ENCODE measurements at places on chromosomes 1 and 21. TPM values are rescaled to one million over a fixed set of nuclear protein-coding genes. Genes with fewer than 3 reads are reported as not detected.

Gene CITED4
- 8.3 TPM for total RNA-seq

Gene CATSPERE
- 0.25 TPM for total RNA-seq

Gene SPRR2F
- total RNA-seq = not detected

Gene TFF2
- 0.30 TPM for total RNA-seq

Gene TMEM82
- not detected for total RNA-seq

Gene SLC25A34
- 0.44 TPM for total RNA-seq

Gene TNFRSF18
- not detected for total RNA-seq

Gene PSMD4
- 291 TPM for total RNA-seq

Gene ATP1A4
- not detected for total RNA-seq

Gene LRRC3
- total RNA-seq = not detected

Gene OR2AK2
- total RNA-seq = not detected

Gene CELA2B
- not detected for total RNA-seq

Gene NOS1AP
- 0.76 TPM for total RNA-seq

Measured in M059J (cell line).